IMR-90 (cell line): ENCODE measurements at places on chromosomes 11 and 22. TPM values are rescaled to one million over a fixed set of nuclear protein-coding genes. Genes with fewer than 3 reads are reported as not detected.

DNA sequence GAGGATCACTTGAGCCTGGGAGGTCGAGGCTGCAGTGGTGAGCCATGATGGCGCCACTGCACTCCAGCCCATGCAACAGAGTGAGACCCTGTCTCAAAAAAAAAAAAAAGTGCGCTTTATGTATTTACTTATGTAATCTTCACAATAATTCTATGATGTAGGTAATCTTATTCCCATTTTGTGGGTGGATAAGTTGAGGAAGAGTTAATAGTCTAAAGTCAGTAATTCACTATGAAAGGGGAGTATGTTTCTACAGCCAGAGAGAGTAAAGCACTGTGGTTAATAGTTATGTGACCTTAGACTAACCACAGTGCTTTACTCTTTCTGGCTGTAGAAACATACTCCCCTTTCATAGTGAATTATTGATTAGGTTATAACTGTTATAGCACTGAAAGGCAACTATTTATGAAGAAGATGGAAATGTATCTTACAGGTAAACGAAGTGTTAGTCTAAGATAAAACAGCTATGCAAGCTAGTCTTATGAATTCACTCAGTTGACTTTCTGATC is 11.9 kb downstream of the CTR9 start:
- DNase-seq, result no peak

MRGPRE gene
- total RNA-seq, result not detected in 2 replicates

GRCh38 chr11:134266841-134267251 is 9.3 kb upstream of the GLB1L3 start:
- DNase-seq, result peak; percentile 72

GRCh38 chr22:39746600-39747262 is 146.8 kb downstream of the ENTHD1 start:
- no peak for DNase-seq

PANX2 gene
- total RNA-seq, result under 0.01 and 0.18 TPM in 2 replicates

DNA sequence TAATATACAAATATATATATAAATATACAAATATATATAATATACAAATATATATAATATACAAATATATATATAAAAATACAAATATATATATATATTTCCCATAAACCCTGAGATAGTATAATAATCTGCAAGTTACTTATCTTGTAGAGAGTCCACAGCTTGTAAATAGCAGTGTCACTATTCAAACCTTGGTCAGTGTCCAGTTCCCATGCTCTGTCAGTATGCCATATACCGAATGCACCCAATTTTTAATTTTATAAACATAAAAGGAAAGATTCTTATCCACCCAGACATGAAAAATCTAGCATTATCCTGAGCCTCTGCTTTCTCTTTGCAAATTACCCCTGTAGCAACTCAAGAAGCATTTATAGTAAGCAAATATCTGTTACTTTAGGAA is 21.6 kb upstream of the CTSC start:
- DNase-seq, result no peak

DNA sequence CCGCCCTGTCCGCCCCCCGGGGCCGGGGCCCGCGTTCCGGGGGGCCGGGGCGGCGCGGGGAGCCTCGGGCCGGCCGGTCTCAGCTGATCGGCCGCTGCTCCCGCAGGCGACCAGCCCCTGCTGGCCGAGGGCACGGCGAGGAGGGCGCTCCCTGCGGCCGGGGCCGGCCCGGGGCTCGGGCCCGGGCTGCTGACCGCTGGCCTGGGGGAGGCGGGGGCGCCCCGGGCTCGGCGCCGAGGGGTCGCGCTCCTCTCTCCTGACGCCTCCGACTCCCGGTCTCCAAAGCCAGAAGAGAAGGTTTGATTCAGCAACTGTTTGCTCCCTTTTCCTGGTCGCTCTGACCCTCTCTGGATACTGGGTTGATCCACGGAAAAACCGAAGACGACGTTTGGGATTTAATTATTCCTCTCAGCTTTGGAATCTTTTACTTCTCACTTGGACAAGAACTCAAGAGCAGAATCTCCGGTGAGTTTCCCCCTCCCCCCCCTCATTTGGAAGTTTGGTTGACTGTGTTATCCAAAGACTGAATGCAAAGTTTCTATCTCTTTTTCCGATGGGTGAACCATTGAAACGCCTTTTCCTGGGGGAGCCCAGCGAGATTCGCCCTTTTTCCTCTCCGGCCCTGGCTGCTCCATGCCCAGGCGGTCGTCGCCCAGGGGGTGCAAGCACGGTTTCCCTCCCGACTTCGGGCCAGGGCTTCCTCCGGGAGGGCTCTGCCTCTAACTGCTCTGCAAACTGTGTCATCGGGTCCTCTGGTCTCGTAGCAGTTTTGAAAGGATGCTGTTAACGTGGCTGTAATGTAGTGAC is 725 bp downstream of the KDM2A start:
- DNase-seq, result no peak

DNA sequence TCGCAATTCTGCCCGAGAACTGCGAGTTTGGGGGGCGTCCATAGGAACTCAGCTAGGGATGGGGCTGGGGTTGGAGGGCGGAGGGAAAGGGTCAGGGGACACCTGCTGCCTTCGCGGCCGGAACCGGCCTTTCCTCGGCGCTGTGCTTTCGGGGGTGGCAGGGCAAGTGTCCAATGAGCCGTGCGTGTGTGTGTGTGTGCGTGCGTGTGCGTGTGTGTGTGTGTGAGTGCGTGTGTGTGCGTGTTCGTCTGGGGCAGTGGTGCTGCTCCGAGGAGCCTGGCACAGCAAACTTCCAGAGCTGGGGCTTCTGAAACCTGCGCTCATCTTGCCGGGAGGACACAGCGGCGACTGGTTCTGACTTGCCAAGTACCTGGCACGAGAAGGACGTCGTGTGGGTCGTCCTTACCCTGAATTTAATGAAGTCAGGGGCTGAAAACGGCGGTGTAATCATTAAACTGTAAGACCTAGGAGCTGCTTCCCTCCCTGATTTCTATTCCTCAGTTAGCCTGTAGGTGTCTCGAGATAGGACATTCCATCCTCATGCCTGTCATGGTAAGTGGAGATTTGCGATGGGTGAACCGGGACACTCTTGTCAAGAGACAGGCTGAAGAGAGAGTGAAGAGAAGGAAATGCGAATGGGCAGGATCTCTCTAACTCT is 27.0 kb upstream of the AMOTL1 start:
- peak; percentile 69 for DNase-seq

MGAT3 gene
- total RNA-seq, result 0.28 and 0.36 TPM in 2 replicates

DNA sequence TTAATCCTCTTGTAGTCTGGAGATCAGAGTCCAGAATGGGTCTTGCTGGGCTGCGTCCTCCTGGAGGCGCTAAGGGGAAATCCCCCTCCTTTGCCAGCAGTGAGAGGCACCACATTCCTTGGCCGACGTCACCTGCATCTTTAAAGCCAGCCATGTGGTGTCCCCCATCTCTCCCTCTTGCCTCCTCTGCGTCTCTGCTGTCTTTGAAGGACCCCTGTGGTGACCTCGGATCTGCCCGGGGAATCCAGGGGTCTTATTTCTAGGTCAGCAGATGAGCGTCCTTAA is 27.2 kb upstream of the PARVB start:
- no peak for DNase-seq

- DNase-seq, result peak; percentile 23
Observed at GRCh38 chr22:19488884-19489843, 9.4 kb downstream of the CDC45 start.

DNA sequence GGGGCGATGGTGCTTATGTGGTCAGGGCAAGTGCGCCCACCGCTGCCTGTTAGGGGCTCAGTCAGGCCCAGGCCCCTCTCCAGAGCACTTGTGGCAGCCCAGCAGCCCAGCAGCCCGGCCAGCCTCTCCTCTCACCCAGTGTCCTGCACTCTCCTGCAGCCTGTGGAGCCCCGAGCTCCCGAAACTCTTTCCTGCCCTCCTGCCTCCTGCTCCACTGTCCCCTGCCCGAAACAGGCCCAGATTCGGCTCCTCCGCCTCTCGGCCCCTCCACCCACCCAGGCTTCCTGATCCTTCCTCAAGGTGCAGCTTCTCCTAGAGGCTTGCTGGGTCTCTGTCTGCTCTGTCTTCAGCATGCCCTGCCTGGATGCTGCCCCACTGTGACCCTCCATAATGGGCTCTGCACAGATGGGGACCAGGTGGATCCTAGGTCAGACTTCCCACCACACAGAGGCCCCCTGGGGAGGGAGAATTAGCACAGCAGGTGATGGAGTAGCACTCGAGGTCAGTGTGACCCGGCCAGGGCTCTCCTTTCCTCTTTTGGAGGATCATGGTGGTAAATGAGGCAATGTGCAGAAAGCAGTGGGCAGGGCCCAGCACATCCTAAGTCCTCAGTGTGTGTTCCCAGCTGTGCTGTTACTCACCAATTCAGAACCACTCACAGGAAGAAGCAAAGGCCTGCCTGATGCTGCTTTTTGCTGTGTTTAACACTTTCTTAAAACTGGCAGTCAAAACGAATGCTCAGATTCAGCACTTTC is 18.6 kb upstream of the NAP1L4 start:
- no peak for DNase-seq

SLC6A5 gene
- total RNA-seq, result not detected in 2 replicates

- DNase-seq, result no peak
Observed at GRCh38 chr11:61027141-61027840, 55.8 kb downstream of the CD6 start.

DNA sequence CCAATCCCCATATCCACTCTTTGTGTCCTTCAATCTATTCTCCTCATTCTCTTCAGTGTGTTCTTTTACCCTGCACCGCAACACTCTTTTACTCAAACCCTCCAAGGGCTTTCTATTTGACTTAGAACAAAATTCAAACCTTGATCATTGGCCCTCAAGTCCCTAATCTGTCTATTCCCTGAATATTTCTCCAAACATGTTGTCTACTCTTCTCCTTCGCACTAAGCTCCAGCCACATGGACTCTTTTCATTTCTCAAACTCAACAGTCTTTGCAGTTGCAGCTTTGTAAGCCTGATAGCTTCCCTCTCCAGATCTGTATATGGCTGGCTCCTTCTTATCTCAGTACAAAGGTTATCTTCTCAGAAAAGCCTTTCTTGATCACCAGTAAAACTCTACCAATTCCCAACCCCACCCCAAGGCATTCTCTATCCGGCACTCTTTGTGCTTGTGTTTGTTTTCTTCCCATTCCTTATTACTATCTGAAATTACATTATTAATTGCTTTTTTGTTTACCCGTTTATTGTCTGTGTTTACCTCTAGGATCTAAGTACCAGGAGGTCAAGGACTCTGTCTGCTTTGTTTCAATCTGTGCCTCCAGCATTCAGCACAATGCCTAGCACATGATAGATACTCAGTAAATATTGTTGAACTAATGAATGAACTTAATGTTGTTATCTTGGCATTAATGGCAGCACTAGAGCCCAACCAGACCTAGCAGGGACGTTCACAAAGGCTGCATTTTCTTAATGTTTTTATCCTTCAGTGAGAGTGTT is 147.4 kb downstream of the BBOX1 start:
- DNase-seq, result no peak

DNA sequence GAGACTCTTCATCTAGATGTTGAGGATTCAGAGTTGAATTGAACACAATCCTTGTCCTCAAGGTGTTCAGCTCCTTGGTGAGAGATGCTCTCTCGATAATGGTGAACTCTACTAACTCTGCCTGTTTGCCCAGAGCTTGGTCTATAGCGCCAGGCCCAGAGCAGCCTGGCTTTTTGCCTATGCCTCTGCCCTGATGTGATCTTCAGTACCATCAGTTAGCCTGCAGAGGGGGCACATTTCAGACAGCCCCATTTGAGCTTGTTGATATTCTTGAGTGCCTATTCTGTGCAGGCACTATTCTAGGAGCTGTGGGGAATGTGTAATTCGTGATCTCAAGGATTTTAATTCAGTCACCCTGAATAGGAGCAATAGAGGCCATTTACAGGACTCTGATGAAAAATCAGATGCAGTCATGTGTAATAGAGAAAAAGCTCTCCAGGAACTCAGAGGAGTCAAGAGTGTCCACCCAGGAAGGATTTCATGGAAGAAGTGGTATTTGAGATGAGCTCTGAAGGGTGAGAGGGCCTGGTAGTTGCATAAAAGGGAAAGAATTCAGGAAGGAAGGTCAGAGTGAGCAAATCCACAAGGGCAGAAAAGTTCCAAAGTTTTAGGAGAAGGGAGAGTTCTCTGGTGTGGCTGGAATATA is 19.3 kb downstream of the GTPBP1 start:
- DNase-seq, result peak; percentile 41

GRCh38 chr11:76709756-76710155 is 39.2 kb upstream of the LRRC32 start:
- DNase-seq, result no peak

DNA sequence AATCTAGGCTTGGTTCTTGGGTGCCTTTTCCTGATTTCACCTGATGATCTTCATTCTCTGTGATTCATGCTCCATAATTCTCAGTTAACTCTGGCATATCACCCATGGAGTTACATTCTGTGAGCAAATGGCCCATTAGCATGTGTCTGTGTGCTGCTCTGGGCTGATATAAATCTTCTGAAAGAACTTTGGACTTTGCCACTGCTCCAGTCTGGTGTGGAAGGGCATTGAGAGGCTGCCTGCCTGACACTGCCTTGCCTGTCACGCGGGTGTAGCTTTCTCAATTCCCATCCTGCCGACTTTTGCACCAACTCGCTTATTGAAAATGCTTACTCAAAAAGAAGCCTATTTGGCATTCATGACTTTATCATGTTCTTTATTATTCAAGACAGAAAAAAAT is 42.2 kb downstream of the FAT3 start:
- no peak for DNase-seq

SLCO2B1 gene
- not detected in 2 replicates for total RNA-seq

THY1 gene
- total RNA-seq, result 703 and 816 TPM in 2 replicates

DNA sequence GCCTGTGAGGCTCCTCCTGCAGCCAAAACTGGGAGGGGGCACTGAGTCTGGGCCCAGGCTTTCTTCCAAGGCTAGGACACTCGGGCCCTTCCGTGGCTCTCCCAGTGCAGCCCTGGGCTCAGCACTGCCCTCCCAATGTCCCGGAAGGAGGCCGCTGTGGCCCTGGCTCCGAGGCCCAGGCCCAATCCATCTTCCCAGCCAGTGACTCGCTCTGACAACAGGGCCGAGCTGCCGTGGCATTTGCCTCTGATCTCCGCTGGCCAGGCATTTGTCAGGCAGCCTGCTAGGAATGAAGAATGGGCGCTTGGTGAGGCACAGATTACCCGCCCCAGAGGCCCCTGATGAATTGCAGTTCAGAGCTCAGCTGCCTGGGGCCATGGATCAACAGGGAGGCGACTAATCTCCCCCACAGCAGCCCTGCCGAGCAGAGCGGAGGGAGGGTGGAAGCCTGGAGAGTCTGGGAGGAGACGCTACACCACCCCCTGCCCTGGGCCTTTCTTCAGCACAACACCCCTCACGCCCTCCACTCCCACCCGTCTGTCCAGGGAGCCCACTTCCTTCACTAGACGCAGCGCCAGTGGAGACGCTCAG is 8.3 kb downstream of the FXYD2 start:
- peak; percentile 30 for DNase-seq

- DNase-seq, result peak; percentile 35
Observed at GRCh38 chr11:111189466-111189865, 56.1 kb upstream of the POU2AF2 start.

GRCh38 chr11:72724021-72724551 is 28.1 kb downstream of the ARAP1 start:
- DNase-seq, result no peak

RASL10A gene
- not detected in 2 replicates for total RNA-seq

LMO2 gene
- total RNA-seq, result not detected in 2 replicates

MUC5AC gene
- not detected in 2 replicates for total RNA-seq
